ENCODE measurements at places on chromosomes 1 and 21.

DNA sequence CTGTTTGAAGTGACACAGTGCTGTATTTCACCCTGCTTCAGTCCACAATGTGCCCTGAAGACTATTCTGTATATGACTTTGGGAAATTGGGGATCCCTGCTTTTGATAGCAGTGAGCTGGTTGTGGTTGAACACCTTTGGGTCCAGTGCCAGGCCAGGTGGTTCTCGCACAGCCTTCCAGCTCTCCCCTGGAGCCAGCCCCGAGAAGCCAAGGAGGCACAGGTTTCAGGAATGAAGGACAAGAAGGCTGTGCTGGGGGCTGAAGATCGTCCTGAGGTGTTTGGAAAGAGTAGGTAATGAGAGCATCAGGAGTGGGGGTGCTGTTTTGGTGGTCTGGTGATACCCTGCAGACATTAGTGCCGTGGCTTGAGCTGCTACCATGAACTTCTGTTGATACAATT, 131.4 kb upstream of the COL6A1 start:
- no peak for DNase-seq

- DNase-seq: no peak
Observed at GRCh38 chr21:30249936-30250335, 32.8 kb downstream of the KRTAP24-1 start.

DNA sequence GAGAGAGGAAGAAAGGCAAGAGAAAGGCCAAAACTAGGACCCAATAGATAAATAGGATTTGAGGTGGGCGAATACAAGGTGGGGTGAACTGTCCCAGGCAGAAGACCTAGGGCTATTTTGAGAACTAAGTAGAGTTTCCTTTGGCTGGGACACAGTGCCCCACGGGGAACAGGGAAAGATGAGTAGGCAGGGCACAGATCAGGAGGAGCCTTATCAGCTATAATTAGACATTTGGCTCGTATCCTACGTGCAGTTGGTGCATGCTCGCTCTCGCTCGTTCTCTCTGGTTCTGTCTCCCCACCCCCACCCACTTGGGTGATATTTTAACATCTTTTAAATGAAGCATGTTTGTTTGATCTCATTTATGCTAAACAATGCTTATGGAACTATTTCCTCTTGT, 235.0 kb upstream of the JUN start:
- DNase-seq: no peak

GRCh38 chr1:29409616-29410015, 173.3 kb downstream of the PTPRU start:
- DNase-seq: no peak

DNA sequence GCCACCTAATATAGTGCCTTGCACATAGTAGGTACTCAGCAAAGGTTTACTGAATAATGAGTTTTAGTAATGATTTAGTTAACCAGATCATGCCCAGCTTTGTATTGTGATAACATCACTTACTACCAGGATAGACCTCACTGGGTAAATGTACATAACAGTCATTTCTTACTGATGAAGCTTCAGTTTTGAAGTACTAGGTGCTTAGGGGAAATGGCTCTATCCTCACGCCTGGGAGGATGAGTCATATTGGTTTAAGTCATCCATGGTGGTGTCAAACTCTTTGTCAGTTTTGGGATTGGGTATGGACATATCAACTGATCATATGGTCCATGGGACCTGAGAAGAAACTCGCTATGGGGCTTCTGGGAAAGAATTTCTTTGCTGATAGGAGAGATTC, 90.6 kb upstream of the USP24 start:
- no peak for DNase-seq

DNA sequence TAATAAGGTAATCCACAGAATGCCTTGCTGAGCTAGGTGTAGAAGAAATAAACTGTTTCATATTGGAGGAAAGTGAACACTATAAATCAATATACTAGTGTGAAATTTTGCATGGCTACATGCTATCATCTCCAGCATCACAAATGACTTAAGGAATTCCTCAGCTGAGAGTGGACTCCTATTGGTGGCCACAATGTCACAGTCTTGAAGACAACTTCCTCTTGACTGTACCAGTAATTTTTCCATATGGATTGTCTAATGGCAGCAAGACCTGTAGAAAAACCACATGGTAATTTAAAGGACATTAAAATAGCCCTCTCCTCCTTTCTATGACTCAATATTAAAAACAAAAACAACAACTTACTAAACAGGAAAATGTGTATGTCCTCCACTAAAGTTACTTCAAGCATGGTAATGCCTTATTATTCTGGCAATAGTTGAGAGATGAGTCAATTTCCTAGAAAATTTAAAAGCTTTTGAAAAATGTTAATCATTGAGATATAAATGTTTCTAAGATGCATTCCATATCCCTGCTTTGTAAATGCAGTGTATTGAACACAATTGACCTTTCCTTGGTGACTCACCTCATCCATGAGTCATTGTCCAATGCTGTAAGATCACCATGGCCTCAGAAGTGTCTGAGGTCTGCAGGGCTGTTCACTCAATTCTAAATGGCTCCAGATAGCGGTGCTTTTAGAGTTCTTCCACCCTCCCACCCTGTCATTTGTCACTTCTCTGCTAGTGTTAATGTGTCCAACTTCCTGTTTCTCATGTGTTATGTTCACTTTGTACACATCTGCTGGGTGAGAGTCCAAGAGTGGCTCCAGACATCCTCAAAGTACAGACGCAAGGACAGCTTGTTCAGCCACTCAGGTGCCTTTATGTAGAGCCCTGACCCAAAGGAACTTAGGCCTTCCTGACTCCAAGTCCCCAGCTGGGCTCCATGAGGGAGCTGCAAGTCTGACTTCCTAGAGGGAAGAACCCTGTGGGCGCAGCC, 32.8 kb upstream of the DNASE2B start:
- DNase-seq: no peak

DNA sequence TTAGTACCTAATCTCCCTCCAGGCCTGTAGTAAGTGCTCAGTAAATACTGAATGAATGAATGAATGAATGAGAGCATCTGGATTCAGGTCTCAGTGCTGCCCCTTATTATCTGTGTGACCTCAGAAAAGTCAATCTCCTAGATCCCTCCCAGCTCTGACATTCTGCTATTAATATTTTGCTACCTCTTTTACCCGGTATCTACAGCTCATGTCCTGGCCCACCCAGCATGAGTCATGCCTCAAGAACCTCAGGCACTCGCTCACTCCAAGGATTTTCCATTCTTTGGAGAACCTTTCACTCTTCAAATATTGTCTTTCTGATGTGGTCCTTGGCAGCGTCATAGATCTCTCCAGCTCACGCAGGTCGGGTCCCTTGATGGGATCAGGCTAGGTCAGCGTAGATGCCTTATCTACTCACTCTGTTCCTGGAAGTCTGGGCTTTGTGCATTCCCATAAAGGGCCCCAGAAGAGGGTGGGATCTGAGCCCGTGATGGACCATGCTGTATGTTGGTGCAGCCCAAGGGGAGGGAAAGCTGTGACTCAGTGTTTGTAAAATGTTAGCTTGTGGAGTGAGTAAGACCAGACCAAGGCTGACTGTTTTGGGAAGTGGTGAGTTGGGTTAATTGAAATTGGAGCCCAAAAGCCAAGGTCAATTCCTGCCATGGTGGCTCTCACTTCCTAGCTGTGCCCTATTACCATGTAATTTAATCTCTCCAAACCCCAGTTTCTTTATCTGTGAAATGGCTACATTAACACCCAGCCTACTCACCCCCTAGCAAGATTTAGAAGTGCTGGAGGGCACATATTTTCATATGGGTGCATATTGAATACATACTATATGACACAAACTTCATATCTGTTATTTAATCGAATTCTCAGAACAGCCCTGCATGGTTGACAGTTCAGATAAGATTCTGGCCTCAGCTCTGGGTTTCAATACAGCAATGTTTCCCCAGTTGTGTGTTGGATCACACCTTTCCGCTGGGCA, 214.1 kb upstream of the USP24 start:
- no peak for DNase-seq

DNA sequence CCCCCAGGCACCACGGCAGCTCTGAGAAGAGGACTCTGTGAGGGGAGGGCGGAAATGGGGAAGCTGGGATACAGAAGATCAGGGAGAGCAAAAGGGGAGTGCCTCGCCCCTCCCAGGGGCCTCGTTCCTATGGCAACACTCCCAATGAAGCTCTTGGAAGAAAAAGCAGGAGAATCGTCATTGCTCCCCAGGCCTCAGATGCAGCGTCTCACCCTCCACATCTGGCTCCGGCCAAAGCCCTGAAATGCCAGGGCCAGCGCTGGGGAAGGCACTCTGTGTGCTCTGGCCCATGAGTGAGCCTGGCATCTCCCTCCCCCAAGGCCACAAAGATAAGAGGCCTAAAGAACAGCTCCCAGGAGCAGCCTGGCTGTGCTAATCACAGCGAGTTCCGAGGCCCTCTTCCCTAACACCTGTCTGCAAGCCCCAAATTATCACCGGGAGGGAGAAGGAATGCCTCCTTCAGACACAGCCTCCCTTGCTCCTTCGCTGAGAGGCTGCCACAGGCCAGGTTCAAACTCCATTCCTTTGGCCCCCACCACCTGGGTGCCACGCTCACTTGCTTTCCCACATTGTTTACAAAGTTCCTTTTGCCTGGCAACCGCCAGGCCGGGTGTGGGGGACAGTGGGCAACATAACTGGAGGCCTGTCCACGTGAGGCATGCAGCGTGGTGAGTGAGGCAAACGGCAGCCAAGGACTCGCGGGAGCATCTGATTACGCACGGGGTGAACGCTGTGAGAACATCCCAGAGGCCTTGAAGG, 27.8 kb downstream of the ECE1 start:
- DNase-seq: no peak

GRCh38 chr1:52365071-52365745, 797 bp downstream of the CC2D1B start:
- peak; percentile 63 for DNase-seq

DNA sequence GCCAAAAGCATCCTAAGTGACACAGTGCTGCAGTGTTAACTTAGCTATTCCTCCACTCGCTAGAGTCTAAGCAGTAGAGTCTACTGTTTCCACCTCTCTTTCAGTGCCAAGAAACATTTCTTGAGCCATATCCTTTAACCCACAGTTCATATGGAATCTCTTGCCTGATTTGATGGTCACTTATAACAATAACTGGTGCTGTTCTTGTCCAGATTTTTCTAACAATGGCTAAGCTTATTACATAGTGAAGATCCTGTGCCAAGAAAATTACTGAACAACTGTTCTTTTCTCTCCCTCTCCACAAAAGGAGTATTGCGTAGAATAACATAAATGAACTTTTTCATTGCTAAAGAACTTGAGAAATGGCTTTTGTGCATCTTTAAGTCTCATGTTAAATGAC, 121.3 kb downstream of the CDC7 start:
- no peak for DNase-seq

GRCh38 chr1:89708751-89709375, 75.9 kb downstream of the LRRC8C start:
- no peak for DNase-seq

GRCh38 chr1:114386129-114387009, 124.6 kb downstream of the TRIM33 start:
- DNase-seq: no peak

- peak; percentile 71 for DNase-seq
Observed at GRCh38 chr21:34983680-34984086, 65.4 kb downstream of the RUNX1 start.

- DNase-seq: peak; percentile 15
Observed at GRCh38 chr21:44414291-44415072, 40.8 kb upstream of the LRRC3 start.

DNA sequence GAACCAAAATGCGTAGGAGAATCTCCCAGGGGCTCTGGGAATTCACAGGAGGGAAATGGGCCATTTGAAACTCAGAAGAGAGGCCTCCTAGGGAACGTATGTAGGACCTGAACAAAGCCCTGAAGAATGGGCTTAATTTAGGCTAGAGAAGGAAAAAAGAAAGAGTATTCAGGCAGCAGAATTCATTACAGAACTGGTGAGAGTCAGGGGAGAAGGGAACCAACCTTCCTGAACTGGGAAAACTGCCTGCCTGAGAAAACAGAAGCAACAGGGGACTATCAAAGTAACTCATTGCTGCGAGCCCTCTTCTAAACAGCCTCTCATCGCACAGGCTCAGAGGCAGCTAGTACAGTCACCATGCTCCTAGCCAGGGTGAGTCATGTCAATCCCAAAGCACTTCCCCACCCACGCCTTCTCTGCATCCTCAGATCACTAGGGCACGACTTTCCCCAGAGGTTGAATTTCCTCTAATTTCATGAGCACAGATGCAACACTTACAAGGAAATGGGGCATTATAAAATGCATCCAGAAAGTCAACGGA, 98.1 kb downstream of the ADSS2 start:
- DNase-seq: no peak

GRCh38 chr1:24317081-24317480, 2.1 kb upstream of the GRHL3 start:
- DNase-seq: no peak

DNA sequence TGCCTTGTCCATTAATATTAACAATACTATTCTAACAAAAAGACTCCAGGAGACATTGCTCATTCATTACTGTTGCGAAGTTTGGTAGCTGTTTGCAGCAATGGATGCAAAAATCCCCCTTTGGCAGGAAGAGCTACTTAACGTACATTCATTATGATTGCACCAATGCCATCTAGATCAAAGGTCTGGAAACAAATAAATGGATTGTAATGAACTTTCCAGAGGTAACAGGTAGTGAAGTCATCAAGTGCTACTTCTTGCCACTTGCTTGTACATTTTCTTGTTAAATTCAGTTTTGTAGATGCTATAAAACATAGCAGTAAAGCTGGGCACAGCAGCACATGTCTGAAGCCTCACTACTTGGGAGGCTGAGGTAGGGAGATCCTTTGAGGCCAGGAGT, 93.9 kb downstream of the DDAH1 start:
- DNase-seq: no peak

DNA sequence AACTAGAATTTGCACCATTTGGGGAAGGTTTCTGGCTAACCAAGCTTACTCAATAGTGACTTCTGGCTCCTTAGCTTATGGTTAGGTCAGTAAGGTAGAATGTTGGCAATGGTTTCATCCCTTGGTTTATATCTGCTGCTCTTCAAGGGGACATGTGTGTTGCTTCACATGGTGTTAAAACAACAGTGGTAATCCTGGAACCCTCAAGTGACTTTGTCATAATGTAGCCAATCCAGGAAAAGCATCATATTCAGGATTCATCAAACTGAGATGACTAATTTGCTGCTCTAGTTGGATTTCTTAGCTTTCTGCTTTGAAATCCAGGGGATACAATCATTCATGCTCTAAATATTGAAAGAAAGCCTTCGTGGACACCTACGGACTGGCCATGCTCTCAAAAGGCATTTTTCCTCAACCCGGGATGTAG, 108.7 kb downstream of the RGL1 start:
- no peak for DNase-seq

DNA sequence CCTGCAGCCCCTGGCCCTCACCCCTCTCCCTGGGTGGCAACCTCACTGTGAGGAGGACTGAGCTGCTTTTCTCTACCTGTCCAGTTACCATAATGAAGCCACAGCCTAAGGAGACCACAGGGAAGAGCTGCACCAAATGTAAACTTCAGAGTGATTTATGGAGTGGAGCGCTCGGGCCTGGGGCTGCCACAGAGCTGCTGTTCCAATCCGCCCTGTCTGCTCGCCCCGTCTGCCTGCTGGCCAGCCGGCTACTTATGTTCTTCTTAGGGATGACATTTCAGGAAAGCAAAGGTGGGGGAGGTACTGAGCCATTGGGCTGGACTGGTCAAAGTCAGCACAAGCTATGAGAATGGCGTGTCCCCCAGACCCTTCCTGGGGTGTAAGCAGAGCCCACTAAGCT, 17.9 kb downstream of the SYT6 start:
- DNase-seq: no peak
